Pancreas (tissue), 10 donors: ENCODE measurements at places on chromosomes 16 and 17.

- DNase-seq: no peak
Measured at GRCh38 chr16:3388325-3388724, 12.5 kb downstream of the ZSCAN32 start.

GRCh38 chr16:71852561-71852960 lies 6.8 kb downstream of the ATXN1L start:
- DNase-seq: no peak

DNA sequence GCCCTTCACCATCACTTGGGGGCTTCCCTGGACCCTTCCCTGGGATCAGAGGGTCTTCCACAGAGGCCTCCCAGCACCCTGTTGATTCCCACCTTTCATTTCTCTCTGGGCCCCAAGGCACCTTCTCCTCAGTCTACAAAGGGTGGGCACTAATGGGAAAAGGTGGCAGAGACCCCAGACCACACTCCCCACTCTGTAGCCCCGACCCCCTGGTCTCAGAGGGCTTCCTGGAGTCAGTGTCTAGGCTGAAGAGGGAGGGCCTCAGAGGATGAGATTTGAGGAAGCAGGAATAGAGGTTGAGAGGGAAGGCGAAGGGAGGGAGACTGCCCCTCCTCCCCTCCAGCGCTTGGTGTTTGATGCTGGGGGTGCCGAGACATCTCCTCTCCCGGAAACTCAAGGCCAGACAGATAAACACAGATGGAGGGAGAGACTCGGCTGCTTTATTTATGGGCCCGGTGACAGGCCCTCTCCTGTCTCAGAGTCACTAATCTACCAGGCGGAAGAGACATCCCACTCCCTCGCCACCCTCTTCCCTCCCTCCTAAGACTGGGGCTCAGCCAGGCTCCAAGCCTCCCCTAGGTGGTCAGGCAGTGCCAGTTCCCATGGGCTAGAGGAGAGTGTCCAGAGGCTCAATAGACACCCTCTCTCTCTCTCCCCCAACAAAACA lies 18.5 kb upstream of the SP2 start:
- DNase-seq: no peak

DNA sequence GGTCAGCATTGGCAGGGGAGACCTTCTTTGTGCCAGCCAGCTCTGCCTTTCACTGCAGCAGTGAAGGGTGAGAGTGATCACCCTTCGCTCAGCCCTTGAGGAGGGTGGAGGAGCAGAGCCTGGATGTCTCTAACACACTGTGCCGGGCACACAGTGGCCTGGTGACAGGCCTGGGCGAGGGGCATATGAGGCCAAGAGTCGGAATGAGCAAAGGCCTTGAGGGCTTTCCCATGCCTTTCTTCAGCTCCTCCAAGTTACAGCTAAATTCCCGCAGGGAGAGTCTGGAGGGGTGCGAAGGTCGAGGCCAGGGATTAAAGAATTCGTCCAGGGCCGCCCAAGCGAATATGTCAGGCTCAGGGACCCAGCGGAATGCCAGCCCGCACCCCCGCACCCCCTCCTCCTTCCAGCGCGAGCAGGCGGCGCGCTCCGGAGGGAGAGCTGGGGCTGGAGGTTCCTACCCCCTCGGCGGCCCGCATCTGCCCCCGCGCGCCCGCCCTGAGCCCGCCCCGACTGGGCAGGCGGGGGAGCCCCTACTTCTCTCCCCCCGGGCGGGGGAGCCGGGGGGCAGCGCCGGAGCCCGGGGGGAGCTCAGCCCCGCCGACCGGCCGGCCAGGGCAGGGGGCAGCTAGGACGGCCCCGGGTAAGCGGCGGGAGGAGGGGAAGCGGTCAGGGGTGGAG lies at the start of gene RASL10B:
Gene RASL10B, plus strand, starts transcription at position 401 of the 678 bp plus-strand sequence. CDS start 3,546 bp downstream, outside the sequence.
- peak; percentile 69 for DNase-seq

DNA sequence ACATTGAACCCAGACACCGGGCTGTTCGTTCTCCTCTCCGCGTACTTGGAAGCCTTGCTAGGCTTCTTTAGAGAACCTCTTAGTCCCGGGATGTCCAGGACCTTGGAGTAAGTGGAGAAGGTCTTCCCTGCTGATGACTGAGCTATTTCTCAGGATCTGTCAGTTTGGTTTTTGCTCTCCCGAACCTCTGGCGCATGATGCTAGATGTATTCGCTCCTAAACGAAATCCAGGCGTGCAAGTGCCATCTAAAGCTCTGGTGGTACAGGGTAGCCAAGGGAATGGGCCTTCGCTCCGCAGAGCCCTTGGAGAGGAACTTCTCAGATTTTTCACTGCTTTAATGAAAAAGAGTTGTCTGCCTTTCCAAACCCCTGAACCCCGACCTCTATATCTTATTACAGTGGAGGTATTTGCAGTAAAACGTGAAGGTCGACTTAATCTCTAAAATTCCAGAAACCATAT lies 547 bp downstream of the VMP1 start:
- no peak for DNase-seq

- DNase-seq: no peak
Measured at GRCh38 chr17:61390479-61390791, 9.2 kb upstream of the TBX2 start.
